ENCODE measurements at places on chromosomes 2 and 18. TPM values are rescaled to one million over a fixed set of nuclear protein-coding genes. Genes with fewer than 3 reads are reported as not detected.

Gene ARHGAP15
- 23.1 TPM for total RNA-seq

Gene SCYGR5
- total RNA-seq = not detected

Gene ZC3H6
- total RNA-seq = 17.1 TPM

Gene PMS1
- 23.5 TPM for total RNA-seq

Gene FAM124B
- 2.0 TPM for total RNA-seq

Gene DYTN
- not detected for total RNA-seq

Gene TWIST2
- total RNA-seq = 1.4 TPM

Gene TFCP2L1
- total RNA-seq = 172 TPM

Gene NEB
- 0.88 TPM for total RNA-seq

Gene GPAT2
- total RNA-seq = 2.7 TPM

Gene TUBA4B
- 0.98 TPM for total RNA-seq

Gene TBR1
- not detected for total RNA-seq

Gene DSEL
- total RNA-seq = 6.4 TPM

Measured in kidney (tissue), 22 donors.